Stimulated activated CD4-positive, alpha-beta T cell treated with anti-CD3 and anti-CD28 coated beads, Interleukin-1b, Interleukin-23, amount 100 ng/mL, for 1 hour (primary cell): ENCODE measurements at places on chromosomes 1 and 21.

- no peak for DNase-seq
Observed at GRCh38 chr1:172940174-172940855, 110.4 kb downstream of the TNFSF18 start.

GRCh38 chr1:210434223-210434622 is 105.5 kb downstream of the HHAT start:
- no peak for DNase-seq

DNA sequence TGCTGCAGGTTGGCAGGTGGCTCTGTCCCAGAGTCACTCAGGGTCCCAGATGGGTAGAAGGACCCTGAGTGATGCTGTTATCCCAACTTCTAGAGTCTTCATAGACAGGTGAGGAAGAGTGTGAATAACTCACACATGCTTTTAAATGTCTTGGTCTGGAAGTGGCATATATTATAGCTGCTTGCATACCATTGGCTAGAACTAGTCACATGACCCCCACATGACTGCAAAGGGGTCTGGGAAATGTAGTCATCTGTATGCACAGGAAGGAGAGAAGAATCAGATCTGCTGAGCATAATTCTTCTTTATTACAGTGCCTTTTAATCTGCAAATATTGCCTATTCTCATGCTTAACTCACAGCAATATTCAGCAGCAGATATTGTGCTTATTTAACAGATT is 28.2 kb upstream of the KLHDC7A start:
- no peak for DNase-seq

GRCh38 chr1:13674377-13674776 is 25.6 kb upstream of the PRDM2 start:
- no peak for DNase-seq

GRCh38 chr1:23558872-23559135 is 497 bp downstream of the ID3 start:
- DNase-seq, result no peak

GRCh38 chr1:183166454-183166853 is 19.6 kb upstream of the LAMC2 start:
- no peak for DNase-seq

GRCh38 chr1:204080163-204080903 is 7.4 kb downstream of the SOX13 start:
- no peak for DNase-seq

- no peak for DNase-seq
Observed at GRCh38 chr1:21491488-21492355, 17.5 kb upstream of the ALPL start.

GRCh38 chr1:228350831-228351781 is 55.5 kb downstream of the TRIM11 start:
- DNase-seq, result no peak

DNA sequence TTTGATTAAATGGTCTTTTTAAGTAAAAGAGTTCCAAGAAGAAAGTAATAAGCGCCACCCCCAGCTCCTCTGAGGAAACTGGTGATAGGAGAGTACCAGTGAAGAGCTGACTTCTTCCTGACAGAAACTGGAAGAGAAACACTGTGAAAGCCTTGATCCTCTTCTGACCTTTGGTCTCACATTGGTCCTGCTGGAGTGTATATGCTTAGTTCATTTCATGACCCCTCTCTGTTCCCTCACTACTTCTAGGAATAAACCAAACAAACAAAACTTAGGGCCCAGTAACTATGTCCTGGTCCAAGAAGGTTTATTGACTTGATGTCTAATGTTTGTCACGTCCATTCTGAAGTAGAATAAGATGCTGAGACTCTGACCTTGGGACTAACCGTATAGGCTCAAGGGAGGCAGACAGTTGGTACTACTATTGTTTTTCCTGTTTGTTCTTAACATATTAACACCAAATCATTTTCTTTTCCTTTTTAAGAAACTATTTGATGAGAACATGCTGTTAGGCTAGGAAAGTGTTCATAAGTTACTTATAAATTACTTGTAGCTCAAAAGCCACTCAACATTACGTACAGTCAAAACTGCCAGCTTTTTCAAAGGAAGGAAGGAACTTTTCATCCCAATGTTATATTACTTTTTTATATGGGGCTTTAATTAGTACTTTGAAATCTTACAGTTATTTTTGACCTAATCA is 57.9 kb downstream of the MIER1 start:
- no peak for DNase-seq
